ENCODE measurements at places on chromosomes 3 and 15.

- DNase-seq = no peak
Measured at GRCh38 chr3:143814443-143814889, 33.8 kb downstream of the SLC9A9 start.

GRCh38 chr15:67140078-67140833 is 74.9 kb downstream of the SMAD3 start:
- no peak for DNase-seq

GRCh38 chr3:66473692-66474091 is 27.1 kb downstream of the LRIG1 start:
- DNase-seq = no peak

DNA sequence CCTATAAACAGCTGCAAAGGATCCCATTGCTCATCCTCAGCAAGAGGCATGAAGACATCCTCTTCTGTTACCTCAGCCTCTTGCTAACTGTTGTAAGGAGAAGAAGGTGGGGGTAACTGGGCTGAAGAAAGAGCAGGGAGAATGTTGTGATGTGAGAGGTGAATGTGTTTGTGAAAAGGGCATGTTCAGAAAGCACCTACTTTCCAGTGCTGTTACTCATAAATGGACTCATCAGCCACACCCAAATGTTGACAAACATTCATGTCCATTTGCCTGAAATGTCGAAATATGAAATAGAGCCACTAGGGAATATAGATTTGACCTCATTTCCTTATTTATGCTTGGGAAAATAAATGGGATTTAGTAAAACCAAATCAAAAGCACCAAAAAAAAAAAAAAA is 12.6 kb downstream of the SLC24A1 start:
- DNase-seq = no peak

DNA sequence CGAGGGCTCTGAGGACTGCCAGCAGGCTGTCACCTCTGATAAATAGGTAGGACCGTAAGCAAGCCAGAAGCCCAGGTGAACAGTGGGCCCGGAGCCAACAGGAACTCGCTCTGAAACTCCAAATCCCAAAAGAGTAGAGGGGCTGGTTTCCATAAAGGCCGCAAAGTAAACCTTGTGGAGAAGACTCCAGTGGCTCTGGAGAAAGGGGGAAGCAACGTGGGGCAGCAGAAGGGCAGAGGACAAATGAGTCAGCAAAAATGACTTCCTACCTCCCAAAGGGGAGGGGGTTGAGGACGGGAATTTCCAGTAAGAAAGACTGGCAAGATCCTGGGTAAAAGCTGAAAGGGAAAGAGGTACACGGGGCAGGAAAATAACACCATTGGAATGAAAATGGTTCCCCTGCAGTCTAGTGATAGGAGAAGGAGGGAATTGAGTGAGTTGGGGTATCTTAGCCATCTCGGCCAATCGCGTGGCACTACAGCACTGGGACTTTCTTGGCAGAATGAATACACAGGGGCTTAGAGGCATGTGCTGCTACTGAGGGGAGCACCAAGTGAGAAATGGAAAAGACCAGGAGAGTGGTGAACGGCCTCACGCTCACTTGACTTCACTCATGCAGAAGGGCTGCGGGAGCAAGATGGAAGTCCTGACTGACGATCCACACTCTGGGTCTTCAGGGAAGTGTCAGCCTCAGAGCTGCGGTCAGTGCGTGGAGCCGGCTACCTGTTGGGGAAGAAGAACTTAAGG is 33.2 kb downstream of the BMF start:
- DNase-seq = no peak

DNA sequence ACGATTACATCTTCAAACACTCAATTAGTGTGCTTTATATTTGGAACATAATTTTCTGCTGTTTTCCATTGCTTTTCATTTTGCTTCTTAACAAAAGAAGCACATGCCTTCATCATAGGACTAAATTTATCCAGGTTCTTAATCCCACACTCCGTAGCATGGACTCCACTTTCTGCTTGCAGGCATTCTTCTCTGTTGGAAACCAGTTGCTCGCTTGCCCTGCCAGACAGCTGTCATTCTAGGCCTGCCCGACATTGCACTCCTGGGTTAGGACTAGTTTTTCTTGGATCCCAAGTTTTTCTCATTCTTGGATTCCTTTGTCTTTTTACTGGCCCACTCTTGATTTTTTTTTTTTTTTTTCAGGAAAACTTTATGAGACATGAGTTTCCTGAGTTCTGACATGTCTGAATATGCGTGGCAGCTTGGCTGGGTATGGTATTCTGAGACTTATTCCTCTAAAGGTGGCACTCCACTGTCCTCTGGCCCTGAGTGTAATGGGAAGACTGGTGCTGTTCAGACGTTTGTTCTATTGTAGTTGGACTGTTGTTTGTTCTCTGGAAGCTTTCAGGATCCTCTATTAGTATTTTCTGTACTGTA is 6.3 kb upstream of the ATP1B3 start:
- no peak for DNase-seq

DNA sequence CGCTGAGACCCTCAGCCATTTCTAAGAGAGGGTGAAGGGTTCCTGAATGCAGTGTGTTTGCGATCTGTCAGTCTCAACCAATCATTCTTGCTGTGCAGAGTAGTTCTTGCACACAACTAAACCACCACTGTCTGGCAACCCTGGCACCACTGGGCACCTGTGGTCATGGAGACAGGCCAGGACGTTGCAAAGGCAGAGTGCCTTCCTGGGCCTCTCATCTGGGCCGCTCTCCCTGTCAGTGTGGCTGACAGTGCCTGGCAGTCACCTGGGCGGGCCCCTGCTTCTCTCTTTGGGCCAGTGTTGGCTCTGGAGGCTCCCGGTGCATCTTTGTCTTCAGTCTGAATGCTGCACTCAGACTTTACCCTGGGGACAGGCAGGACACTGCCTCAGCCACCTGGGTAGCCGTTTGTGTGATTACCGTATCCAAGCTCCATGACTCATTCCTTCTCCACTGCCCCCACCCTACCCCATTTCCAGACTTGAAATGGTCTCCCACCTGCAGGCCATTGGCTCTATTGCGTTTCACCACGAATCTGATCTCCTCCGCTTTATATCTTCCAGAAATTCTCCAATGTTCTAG is 104.6 kb upstream of the KLF13 start:
- DNase-seq = no peak

GRCh38 chr3:177337541-177338331 is 140.5 kb upstream of the TBL1XR1 start:
- DNase-seq = no peak

DNA sequence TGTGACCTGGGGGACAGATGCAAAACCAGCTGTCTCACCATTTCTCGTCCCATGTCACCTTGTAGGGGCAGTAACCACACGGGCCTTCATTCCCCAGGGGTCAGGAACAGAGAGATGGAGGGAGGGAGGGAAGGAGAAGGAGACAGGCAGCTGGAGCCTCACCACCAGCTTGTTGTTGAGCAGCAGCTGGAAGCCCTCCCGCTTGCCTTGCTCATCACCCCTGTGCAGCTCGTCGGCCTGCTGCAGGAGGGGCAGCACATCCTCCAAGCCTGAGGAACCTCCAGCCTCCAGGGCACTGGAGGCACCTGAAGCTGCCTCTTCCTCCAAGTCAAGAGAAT is 10.3 kb downstream of the RMDN3 start:
- no peak for DNase-seq

GRCh38 chr3:128285967-128286321 is 132.7 kb downstream of the EEFSEC start:
- DNase-seq = no peak

- DNase-seq = no peak
Measured at GRCh38 chr15:53586799-53587198, 172.7 kb downstream of the WDR72 start.

DNA sequence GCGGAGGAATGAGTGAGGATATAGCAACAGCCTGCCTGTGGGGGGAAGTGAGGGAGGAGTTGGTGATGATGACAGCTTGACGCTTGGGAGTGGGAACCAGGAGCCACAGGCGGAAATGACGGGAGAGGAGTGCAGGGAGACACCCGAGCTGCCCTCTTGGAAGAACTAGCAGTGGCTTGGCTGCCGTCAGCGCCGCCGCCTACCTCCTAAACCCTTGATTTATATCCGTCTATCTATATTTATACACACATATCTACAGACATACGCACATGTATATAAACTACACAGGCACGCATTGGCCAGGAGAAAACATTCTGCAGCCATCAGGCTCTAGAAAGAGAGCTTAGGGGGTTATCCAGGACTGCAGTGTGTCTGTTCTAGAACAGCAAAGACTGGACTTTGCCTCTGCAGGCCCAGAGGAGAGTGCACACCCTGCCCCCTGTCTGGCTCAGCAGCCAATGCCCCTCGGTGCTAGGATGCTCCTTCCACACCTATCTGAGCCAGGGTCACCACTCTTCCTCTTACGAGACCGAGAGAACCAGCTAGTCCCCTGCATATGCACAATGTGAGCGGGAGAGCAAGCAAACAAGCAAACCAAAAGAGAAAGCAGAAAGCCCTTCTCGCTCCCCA is 45.3 kb upstream of the MAGEF1 start:
- DNase-seq = no peak

Data from NCI-H187 treated with DMSO at 0.1 percent for 48 hours (cell line).